H7 (cell line): ENCODE measurements at places on chromosomes 1 and 21. TPM values are rescaled to one million over a fixed set of nuclear protein-coding genes. Genes with fewer than 3 reads are reported as not detected.
A peak's percentile ranks its signal among the peaks of the same experiment; 100 is the strongest.

DNA sequence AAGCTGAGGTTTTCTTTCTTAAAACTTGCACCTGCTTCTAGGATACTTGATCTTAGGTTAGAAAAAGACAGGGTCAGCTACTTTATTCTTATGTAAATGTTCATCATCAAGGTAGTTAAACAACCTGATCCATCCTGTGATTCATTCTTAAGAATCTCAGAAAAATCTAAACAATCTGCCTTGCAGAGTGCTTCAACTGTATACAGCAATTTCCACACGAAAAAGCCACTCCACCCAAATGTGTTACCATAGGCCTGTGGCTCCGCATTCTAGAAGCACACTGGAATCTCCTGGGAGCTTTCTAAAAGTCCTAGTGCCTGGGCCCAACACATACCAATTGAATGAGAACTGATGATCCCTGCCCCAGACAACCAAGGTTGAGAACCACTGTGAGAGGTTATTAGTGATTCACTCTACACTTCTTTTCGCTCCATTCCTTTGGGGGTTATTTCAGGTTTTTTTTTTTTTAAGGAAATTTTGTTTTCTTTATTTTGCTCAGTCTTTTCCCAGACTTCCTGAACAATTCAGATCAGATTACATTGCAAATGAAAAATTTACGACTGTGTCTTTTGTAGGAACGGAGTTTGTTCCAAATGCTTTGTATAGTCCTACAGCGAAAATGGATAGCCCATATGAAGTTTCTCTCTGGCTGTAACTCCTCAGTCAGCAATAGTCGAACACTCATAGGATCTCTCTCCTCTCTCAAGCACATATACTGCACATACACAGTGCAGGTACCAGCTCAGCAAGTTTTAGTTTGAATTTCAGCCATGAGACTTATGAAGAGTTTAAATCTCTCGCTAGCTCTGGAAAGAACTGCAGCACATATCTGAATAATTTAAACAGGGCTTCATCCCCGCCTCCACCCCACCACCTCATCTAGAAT is 16.1 kb downstream of the SMYD2 start:
- DNase-seq = no peak

GRCh38 chr1:33842348-33842747 is 21.5 kb upstream of the HMGB4 start:
- DNase-seq = no peak

- DNase-seq = no peak
Measured at GRCh38 chr1:43851561-43852338, 81.9 kb upstream of the ARTN start.

DNA sequence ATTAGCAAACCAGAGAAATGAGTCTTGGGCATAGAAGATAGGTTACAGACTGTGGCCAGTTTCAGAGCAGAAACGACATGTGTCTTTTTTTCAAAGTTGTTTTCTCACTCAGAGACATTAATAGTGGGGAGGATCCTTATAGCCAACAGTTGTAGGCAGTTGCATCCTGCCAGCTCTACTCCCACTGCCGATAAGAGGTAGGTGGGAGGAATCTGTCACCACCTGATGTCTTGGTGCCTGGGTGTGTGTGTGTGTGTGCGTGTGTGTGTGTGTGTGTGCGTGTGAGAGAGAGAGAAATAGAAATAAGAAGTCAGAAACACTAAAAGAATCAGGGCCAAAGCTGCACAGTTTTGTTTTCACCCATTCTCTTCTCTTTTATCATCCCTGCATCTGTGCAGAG is 219.5 kb downstream of the ZP4 start:
- DNase-seq = no peak

GRCh38 chr1:79663916-79664315 is 657.4 kb upstream of the ADGRL4 start:
- DNase-seq = peak; percentile 4

- DNase-seq = no peak
Measured at GRCh38 chr21:14903172-14903865, 161.5 kb downstream of the NRIP1 start.

GRCh38 chr1:9241891-9242290 is 7.3 kb downstream of the H6PD start:
- peak; percentile 48 for DNase-seq

DNA sequence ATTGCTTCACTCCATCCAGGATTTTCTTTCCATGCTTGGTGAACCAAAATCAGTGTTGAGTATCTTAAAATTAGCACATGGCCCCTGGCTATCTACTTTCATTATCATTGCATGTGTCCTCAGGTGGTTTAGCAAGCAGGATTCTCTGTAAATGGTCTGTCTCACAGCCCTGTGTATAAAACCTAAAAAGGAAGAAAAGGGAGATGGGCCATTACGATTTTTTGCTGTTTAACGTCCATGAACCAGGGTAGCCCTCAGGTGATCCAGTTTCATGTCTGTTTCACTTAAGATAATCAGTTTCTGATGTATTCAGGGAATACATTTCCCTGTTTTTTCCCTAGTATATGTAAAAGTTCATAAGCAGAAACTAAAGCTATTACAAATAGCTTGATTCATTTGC is 238.2 kb downstream of the NFIA start:
- no peak for DNase-seq

LEMD1 gene
- 19.4 and 25.1 TPM in 2 replicates for total RNA-seq

LINGO4 gene
- 0.07 TPM in 1 of 2 replicates, not detected in the other for total RNA-seq
